AG20443 (cell line): ENCODE measurements at places on chromosomes 12 and 14.

- peak; percentile 5 for DNase-seq
These were observed 3.7 kb upstream of the RTL1 start for GRCh38 chr14:100907240-100907639.

GRCh38 chr12:14252697-14253096 is 112.8 kb upstream of the ATF7IP start:
- DNase-seq, result no peak

- no peak for DNase-seq
These were observed 62.6 kb upstream of the SRSF5 start for GRCh38 chr14:69704319-69704718.

GRCh38 chr14:75723716-75724115 is 62.7 kb downstream of the TTLL5 start:
- DNase-seq, result no peak

DNA sequence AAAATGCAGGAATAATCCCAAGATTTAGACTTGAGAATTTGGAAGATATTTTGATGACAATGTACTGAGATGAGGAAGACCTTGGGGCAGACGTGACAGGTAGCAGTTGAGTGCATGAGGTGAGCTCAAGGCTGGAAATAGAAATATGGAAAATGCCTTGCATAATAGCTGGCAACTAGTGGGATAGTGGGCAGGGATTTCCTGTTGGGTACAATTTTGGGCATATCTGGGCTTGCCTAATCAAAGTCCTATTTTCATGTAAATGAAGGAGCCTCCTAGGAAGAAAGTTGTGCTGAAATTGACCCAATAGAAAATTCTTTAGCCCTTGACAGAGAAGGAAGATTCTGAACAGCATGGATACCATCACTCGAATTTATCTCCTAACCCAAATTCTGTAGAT is 6.4 kb upstream of the GLIPR1 start:
- no peak for DNase-seq
